Lung microvascular endothelial cell (primary cell): ENCODE measurements at places on chromosomes 5 and 9. TPM values are rescaled to one million over a fixed set of nuclear protein-coding genes. Genes with fewer than 3 reads are reported as not detected.

Gene CNTNAP3B
- 58.0 and 90.7 TPM in 2 replicates for total RNA-seq

Gene MYMK
- not detected in 2 replicates for total RNA-seq

Gene RMRP
- total RNA-seq = 215,777 and 328,792 TPM in 2 replicates

Gene UNC13B
- 16.3 and 20.4 TPM in 2 replicates for total RNA-seq

Gene PCDHGA5
- total RNA-seq = 0.44 and 0.60 TPM in 2 replicates

Gene ERGIC1
- total RNA-seq = 51.0 and 81.3 TPM in 2 replicates
